ENCODE measurements at places on chromosomes 7 and 10. TPM values are rescaled to one million over a fixed set of nuclear protein-coding genes. Genes with fewer than 3 reads are reported as not detected.
A peak's percentile ranks its signal among the peaks of the same experiment; 100 is the strongest.

DNA sequence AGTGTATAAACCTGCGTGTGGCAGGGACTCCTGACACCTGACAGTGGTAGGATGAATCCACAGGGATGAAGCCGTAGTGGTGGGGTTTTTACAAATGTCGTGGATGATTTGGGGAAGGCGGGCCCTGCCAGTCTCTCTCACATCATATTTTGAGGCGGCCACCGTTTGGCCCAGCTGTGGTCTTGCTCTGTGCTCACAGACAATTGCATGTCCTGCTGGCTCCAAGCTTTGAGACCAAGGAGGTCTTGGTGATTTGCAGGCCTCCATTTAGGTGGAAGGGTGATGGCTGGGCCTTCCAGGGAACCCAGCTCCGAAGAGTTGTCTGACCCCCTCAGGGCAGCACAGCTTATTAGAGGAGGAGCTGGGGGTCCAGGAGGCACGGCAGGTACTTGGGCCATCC is 151.1 kb upstream of the SHH start:
- DNase-seq: no peak

DNA sequence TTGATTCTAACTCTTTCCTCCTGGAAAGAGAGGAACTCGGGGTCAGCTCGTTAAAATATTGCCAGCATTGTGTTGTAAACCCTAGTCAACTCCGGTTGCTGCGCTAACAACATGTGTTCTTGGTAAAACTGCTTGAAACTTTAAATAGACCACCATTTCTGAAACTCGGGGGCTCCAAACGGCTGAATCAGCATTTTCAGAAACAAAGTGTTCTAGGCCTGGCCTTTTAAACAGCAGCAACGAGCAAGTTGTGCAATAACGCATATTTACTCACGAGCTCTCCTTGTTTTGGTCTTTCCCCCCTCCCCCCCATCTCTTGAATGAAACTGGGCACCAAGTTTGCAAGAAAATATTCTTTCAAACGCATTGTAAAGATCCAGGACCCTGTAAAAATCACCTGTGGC is 9.2 kb upstream of the GRB10 start:
- DNase-seq: peak; percentile 51

DNA sequence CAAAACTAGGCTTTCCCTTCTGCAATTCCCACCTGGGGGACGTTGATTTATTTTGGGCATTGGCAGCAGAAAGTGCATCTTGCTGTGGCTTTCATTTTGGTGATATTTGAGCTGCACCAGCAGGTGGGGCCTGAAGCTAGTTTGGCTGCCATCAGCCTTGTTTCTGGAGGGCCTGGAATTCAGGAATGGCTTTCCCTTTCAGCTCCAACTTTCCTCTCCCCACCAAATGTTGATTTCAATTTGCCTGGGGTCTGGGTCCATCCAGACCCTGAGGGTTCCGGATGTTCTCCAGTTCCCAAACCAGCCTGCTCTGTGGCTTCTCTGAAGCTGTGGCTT is 640.4 kb downstream of the TYW1 start:
- DNase-seq: no peak

PAX4 gene
- not detected for total RNA-seq

ARL3 gene
- total RNA-seq: 3.9 TPM

Measured in lung microvascular endothelial cell (primary cell).